T-helper 2 cell treated with Interferon-gamma antibody and Interleukin-4, amounts not matched to agents 5 μg/mL and 100 μg/mL, for 36 hours (primary cell): ENCODE measurements at places on chromosomes 5 and 9.

- DNase-seq, result no peak
Measured at GRCh38 chr5:112636751-112637150, 100.9 kb upstream of the APC start.

DNA sequence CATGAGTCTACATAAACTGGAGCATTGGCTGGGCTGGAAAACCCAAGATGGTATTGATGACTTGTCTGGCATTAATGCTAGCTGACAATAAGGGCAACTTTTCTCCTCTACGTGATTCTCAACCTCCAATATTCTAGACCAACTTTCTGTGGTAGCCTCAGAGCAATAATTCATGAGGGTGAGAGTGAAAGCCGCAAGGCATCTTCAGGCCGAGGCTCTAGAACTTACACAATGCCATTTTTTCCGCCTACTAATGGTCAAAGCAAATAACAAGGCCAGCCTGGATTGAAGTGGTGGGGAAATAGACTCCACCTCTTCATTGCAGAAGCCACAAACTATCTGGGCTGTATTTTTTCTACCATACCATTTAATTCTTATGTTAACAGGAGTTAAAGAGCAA is 267.4 kb downstream of the GABRG2 start:
- no peak for DNase-seq

DNA sequence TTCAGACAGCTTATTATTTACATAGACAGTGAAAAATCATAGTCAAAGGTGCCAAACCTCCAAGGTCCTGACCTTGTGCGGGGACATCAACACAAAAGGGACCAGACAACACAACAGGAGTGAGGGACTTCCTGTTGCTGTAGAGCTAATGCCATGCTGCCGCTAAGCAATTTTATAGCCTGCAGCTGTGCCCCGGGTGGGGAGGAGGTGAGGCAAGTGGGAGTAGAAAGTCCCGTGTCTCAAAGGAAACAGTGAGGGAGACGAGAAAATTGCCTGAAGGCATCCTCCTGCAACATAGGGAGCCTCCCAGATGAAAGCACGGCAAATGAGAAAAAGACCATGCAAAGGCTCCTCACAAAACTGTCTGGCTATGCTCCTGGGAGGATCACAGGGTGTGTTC is 58.8 kb downstream of the CAAP1 start:
- DNase-seq, result no peak

- DNase-seq, result no peak
Measured at GRCh38 chr5:22621084-22621483, 232.1 kb downstream of the CDH12 start.

DNA sequence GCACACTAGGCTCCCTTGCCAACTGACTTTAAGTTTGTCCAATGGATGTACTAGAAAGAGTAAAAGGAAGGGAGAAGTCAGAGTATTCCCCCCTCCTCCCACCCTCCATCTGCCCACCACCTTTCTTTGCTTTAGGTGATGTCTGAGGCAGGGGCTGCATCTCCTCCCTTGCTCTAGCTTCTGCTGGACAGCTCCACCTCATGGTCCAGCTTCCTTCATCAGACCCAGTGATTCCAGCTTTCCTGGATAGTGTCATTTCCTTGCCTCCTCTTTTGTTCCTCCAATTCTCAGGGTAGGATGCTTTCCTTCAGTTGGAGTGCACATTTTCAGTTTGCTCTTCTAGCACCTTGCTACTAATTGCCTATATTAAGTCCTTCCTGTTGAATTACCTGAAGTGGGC is 67.4 kb downstream of the RAD23B start:
- no peak for DNase-seq

DNA sequence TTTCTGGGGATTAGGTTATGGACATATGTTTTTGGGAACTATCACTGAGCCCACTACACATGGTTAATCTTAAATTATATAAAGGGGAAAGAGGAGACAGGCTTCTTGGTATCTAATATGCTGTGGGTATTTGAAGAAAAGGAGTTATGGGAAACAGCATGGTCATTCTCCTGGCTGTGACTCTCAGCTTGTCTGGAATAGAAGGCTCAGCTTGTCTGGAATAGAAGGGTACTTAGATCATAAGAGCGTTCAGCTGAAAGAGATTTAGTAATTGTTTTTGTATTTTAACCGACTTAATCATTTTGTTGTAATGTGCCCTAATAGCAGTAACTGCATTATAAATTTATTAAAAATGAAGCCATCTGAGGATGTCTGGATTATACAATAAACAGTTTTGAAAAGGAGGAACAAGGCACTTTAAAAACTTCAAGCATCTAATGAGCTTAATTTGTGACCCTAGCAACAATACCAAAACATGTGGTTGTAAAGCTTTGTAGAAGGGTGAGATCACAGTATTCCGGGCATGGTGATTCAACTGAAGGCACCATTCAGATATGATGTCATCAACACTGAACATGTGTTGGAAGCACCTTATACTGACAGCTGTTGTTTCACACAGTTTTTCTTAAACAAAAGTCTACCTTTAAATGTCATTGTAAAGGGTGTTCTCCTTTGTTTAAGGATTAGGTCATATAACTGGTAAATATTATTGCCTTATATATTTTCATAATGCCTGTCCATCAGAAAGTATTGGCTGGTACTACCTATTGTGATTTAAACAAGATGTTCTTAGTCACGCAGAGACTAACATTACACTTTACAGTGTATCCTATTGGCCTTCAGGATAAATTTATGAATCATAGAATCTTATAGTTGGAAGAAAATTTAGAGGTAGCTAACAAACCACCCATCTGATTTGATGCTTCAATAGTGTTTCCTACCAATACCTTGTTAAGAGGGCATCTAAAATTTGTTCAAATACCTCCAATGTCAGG is 2174.1 kb upstream of the WWC1 start:
- no peak for DNase-seq

- no peak for DNase-seq
Measured at GRCh38 chr9:125544988-125545651, 161.9 kb downstream of the MAPKAP1 start.

DNA sequence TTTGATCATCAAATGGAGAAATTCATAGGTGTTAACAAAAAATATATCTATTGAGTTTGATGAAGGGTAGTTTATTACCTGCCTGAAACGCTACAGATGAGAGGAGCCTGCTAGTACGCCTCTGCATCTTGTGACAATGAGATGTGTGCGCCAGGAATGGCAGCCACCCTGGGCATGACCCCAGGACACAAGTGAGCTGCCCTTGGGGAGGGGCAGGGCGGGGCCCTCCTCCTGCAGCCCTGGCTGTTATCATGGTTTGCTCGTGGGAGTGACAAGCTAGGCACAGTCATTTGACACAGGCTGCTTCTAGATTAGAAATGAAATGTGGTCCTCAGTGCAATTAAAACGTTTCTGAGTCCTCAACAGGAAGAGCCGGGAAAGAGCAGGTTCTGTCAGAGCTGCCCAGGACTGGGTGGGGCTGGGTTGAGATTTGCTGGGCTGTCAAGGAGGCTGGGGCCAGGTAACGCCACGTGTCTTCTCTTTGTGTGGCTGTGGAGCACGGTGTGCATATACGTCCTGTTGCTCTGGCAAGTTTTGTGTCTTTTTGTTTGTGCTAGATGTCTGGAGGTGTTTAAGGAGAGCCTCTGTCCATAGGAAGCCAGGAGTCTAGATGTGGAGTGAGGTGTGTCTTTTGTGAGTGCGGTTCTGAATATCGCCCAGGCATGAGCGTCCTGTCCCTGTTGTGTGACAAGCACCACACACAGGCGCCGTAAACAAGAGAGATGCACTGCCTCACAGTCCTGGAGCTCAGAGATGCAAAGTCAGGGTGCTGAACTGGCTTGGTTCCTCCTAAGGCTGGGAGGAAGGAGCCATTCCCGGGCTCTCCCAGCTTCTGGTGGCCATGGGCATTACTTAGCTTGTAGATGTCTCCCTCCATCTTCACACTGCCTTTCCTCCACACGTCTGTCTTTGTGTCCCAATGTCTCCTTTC is 129.0 kb upstream of the IRX4 start:
- no peak for DNase-seq

DNA sequence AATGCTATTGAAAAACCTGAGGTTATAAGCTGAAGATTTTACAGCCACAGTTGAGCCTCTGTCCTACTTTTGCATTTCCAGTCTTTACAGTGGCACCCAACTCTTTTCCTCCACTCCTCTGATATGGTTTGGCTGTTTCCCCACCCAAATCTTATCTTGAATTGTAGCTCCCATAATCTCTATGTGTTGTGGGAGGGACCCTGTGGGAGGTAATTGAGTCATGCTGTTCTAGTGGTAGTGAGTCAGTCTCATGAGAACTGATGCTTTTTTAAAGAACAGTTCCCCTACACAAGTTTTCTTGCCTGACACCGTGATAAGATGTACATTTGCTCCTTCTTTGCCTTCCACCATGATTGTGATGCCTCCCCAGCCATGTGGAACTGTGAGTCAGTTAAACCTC is 646.1 kb upstream of the SEMA6A start:
- no peak for DNase-seq
